ENCODE measurements at places on chromosomes 6 and 20. TPM values are rescaled to one million over a fixed set of nuclear protein-coding genes. Genes with fewer than 3 reads are reported as not detected.

Gene DNAJC5
- total RNA-seq = 51.2 TPM

DNA sequence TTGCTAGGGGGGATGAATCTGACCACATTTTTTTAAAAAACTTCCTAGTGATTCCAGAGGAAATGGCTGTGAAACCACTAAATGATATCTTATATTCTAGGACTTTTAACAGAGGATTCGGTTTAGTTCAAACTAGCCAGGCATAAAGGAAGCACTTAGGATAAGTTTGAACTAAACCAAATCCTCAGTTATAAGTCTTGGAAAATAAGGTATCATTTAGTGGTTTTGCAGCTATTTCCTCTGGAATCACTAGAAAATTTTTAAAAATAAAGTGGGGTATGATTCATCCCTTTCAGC is 327.9 kb upstream of the QKI start:
- DNase-seq = no peak

Gene GDAP1L1
- total RNA-seq = not detected

Gene HTR1E
- total RNA-seq = not detected

Gene C20orf202
- not detected for total RNA-seq

DNA sequence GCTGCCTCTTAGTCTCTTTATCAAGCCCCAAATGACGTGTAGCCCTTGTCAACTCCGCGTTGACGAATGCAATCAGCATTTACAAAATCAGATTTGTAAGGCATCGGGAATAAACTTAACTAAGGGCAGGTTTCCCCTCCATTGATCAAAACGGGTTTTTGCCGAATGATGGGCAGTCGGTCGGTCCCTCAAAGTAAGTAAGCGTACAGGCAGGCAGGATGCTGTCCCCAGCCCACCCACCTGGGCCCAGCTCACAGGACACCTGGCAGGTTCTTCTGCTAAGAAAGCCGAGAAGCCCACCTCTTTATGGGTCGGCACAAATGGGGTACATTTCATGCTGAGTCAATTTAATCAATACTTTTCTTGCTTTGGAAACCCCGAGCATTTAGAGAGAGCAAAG is 22.0 kb upstream of the MAFB start:
- DNase-seq = no peak

- DNase-seq = no peak
Observed at GRCh38 chr6:158757753-158758090, 61.4 kb downstream of the EZR start.

Gene PSMA7
- total RNA-seq = 322 TPM

DNA sequence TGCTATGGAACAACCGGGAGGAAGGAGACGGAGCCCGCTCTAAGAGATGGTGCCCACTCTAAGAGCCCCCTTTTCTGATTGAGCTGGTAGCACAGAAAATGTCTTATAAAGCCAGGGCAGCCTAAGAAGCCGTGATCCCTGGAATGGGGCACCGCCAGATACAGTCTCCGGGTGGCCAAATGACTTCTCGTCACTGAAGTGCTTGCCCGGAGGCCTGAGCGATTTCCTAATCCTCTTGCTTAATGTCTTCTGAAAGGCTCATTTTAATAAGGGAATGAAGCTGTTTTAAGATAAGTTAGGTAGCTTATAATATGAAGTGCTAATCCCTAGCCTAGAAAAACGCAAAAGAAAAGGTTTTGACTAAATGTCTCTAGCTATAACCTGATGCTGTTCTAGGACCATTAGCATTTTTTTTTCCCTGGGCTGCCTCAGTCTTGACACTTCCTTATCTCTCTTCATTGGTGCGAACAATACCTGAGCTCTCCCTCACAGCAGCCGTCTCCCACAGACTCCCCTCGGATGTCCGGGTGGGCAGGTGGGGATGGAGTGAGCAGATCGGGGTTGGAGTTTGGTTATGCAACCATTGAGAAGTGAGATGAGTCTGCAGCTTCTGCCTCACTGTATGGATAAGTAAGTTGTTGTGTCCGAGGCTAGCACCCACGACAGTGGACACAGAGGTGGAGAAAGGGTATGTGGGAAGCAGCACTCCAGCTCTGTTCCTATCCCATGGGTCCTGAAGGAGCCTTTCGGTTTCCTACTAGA is 559.4 kb upstream of the AGPAT4 start:
- no peak for DNase-seq

Data from fibroblast of villous mesenchyme (primary cell).